ENCODE measurements at places on chromosomes 16 and 17.

GRCh38 chr16:23941963-23942564 is 106.3 kb downstream of the PRKCB start:
- DNase-seq = no peak

DNA sequence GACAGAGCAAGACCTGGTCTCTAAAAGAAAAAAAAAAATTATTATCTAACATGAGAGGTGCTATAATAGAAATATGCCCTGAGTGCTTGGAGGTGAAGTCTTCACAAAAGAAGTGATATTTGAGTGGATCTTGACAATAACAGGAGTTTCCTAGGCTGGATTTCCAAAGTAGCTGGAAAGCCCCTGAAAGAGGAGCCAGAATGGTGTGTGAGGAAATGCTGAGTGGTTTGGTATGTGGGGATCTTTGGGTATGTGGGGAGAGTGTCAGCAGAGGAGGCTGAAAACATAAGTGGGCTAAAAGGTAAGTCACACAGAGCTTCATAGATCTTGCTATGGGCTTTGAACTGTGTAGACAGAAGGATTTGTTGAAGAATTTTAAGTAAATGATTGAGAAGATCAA is 100.1 kb downstream of the YPEL2 start:
- no peak for DNase-seq

- no peak for DNase-seq
Measured at GRCh38 chr17:74008196-74008595, 195.3 kb upstream of the RPL38 start.

DNA sequence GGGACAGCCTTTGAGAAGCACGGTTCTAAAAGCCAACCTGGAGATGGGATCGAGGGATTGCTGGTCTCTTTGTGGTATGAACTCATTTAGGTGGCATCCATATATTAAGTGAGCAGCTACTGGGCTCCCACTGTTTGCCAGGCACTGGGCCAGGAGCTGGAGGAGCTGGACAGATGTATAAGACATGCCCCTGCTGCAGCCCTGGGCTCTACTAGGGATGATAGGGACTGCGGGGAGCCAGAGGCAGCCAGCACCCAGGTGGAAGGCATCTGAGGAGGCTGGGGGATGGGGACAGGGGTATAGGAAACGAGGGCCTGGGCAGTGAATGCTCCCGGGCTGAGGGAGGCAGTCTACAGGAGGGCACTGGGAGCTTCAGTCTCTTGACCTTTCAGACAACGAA is 53.0 kb upstream of the MEAK7 start:
- DNase-seq = no peak

- DNase-seq = no peak
Measured at GRCh38 chr17:56638591-56639051, 45.1 kb downstream of the NOG start.

GRCh38 chr17:35715416-35715815 is 16.0 kb upstream of the RASL10B start:
- no peak for DNase-seq

DNA sequence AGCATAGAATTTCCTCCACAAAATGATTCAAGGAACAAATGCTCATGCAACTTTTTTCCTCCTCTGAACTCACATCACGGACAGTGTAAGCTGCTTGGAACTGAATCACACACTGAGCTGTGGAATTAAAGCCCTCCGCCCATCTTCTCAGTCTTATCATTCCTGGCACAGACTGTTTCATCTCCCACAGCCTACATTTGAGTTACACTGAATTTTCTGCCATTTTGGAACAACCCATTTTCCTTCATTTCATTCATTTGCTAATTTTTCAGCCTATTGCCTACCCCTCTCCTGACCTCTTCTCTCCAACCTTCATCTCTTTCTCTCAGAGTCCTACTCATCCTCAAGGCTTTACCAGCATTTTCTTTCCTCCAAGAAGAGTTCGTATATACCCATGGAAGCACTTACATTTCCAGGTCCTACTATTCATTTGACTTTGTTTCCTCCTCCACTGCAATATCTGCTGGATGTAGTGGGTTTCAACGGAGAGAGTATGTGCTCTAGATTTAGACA is 39.1 kb upstream of the TOM1L1 start:
- no peak for DNase-seq

DNA sequence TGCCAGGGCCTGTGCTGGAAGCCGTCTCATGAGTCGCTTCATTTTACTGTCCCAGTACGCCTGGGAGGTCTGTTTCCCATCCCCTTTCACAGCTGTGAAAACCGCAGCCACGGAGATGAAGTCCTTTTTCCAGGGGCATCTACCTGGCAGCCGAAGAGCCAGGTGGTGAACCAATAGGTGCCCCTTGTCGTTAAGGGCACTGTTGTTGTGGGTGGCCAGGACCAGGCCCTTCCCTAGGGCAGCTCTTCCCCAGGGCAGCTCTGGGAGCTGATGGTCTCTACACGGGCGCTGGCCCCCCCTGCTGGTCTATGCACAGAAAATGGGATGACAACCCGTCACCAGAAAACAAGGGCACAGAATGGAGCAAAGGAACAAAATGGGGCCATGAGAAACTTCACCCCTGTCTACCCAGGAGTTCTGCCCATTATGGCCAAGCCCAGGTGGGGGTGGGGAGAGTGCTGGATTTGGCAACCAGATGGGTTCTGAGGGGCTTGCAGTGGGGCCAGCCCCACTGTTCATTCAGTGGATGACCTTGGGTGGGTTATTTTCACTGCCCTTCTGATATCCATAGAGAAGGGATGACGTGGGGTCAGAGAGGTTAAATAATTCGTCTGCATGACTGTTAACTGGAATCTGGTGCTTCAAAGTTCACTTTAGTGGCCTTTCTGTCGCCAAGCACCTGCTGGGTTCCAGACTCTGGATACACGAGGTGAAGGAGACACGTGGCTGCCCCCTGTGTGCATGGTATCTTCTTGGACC is 11.5 kb downstream of the RMI2 start:
- no peak for DNase-seq

DNA sequence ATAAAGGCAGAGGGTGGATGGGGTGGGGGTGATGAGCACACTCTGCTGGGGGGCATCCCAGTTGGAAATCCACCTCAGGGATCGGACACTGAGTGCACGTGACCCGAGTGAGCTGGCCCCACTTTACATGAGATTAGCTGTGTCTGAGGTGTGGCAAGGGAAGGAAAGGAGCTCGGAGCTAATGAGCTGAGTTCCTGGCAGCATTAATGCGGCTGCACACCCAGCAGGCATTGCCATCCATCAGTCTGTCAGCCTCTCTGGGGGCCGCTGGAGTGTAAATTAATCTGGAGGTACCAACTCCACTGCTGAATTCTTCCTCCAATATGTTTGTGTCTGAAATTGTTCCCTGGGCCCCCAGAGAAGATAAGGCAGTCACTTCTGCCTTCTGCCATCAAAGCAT is 65.5 kb downstream of the HS3ST2 start:
- no peak for DNase-seq

DNA sequence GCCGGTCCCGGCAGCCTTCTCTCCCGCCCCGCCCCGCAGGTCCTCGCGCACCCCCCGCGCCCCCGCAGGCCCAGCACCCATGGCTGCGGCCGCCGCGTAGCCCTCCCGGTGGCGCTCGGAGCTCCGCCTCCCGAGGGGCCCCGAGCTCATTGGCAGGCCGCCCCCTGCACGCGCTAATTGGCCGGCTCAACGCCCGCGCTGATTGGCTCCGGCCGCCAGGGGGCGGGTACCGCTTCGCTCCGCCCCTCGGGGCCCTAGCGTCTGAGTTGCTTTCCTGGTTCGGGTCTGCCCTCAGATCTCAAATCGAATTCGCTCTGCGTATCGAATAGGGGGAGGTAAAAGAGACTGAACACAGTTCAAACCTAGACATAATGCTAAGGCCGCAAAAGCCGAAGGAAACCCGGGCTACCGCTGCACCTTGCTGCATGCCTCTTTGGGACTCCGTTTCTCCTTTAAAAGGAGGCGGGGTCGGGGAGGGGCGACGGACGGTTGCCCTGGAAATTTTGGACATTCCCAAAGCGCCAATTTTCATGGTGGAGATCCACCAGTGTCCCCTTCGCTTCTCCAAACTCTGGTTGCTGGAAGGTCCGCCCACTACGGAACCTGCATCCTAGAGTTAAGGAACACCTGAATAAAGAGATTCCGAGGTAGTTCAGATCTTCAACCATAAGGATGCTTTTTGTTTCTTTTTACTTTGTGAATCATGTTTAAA is at the start of gene DEXI:
DEXI (minus strand) TSS at position 117 of the 712 bp plus-strand sequence. CDS start 463 bp downstream, outside the sequence.
- peak; percentile 37 for DNase-seq

DNA sequence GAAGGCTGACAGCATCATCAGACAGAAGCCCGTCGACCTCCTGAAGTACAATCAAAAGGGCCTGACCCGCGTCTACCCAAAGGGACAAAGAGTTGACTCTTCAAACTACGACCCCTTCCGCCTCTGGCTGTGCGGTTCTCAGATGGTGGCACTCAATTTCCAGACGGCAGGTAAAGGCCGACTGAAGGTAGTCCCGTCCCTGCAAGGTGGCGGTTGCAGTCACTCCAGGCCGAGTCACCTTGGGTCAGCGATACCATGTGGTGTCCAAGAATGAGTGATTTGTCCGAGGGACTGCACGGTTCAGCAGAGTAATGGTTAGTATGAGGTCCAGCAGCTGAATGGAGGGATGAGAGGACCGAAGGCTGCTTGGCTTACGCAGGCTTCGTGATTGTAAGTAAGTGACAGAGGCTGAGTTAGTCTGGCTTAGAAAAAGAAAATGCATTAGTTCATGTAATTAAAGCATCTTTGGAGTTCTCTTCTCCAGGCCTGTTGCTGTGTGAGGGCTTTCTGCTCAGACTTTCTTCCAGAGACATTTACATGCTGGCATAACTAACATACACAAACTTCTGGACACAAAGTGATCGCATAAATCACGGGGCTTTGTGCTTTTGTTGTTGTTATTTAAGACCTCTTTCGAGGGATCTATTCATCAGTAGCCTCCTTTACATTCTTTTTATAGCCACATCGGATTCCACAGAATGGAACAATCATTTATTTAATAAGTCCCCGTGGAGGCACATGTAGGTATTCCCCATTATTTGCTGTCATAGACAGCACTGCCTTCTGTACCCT is 74.9 kb downstream of the SDR42E1 start:
- DNase-seq = no peak
